M059J (cell line): ENCODE measurements at places on chromosomes 3 and 15.

DNA sequence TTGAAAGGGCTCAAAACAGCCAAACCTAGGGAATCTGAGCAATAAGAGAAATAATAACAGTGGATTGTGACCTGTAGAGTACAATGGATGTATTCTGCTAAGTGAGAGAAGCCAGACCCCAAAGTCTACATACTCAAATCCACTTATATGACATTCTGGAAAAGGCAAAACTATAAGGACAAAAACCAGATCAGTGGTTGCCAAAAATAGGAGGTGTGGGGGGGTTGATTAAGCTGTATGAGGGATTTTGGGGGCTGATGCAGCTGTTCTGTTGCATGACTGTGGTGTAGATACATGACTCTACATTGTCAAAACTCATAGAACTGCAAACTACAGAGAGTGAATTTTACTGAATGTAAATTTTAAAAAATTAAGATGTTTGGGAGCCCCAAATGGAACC is 20.1 kb upstream of the CGNL1 start:
- no peak for DNase-seq

DNA sequence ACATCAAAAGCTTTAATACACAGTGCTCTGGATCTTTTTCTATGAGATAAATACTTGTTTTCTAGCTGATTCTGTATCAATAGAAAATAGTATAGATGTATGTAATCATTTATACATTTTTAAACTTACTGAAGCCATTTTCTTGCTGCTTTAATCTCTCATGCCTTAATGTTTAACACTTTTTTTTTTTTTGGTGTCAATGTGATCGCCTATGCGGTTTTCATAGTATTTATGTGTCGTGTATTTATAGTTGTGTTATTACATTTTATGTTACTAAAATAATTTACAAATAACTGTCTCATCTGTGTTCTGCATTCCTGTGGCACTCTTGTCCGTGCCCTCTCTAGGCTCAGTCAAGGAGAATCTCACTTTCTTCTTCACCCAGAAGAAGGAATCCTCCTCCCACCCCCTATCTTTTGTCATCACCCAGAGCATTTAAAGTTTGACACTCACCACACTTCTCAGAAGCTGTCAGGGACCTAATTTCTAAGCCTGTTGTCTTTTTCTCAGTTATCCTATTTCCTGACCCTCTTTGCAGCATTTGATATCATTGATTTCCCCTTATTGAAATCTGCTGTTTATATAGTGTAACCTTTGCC is 21.4 kb upstream of the GPR171 start:
- DNase-seq = no peak

GRCh38 chr15:88917760-88918159 is 4.6 kb upstream of the MFGE8 start:
- DNase-seq = peak; percentile 18

DNA sequence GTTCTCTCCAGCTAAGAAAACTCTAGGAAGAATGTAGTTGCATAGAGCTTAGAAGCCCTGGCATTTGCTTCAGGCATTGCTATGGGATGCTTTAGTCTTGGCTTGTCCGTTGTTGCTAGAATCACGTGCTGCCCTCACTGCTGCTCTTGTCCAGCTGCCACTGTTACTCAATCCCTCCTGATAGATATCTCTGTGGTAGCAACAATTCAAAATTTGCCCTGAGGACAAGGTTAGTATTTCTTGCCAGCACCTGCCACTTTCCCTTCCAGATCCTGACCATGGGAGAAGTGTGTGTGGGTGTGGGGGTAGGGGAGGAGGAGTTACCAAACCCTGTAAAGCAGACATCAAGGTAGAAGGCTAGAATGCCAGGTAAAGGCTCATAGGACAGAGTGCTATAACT is 113.8 kb downstream of the PPM1L start:
- DNase-seq = peak; percentile 74

GRCh38 chr3:160163229-160163878 is 61.9 kb upstream of the C3orf80 start:
- peak; percentile 38 for DNase-seq
